ENCODE measurements at places on chromosomes 7 and 10.
A peak's percentile ranks its signal among the peaks of the same experiment; 100 is the strongest.

GRCh38 chr10:30751678-30752331, 122.3 kb upstream of the LYZL2 start:
- DNase-seq = peak; percentile 83

GRCh38 chr10:129505500-129506075, 38.5 kb downstream of the MGMT start:
- DNase-seq = no peak

- no peak for DNase-seq
These were observed 91.4 kb downstream of the ZRANB1 start for GRCh38 chr10:125033146-125033924.

- DNase-seq = no peak
These were observed 79.8 kb upstream of the PTN start for GRCh38 chr7:137423321-137423720.

GRCh38 chr10:97325754-97326153, 6.7 kb downstream of the FRAT1 start:
- no peak for DNase-seq

DNA sequence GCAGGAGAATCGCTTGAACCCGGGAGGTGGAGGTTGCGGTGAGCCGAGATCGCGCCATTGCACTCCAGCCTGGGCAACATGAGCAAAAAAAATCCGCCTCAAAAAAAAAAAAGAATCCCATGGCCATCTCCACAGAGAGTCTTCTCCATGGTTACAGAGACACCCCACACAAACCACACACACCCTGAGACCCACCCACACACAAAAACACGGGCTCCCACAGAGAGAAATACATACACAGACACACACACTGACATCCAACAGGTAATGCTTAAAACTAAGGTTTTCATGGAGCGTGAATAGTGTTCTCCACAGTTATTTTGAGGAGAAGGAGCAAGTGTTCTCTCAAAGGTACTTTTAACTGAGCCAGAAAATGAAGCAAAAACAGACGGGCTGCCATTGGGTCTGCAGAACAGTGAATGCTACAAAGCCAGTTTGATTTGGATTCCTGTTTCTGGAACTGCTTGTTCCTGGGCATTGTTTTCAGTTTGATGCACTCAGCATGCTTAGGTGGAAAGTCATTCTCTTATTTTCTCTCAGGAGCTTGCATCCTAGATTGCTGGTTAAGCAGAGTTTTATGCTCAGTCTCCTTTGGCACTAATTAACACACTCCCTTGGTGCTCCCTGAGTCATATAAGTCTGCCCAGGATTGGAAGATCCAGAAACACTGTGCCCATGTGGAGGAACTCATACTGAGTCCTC, 15.4 kb downstream of the AHCYL2 start:
- no peak for DNase-seq

GRCh38 chr7:38284553-38284952, 11.1 kb upstream of the TARP start:
- DNase-seq = no peak

DNA sequence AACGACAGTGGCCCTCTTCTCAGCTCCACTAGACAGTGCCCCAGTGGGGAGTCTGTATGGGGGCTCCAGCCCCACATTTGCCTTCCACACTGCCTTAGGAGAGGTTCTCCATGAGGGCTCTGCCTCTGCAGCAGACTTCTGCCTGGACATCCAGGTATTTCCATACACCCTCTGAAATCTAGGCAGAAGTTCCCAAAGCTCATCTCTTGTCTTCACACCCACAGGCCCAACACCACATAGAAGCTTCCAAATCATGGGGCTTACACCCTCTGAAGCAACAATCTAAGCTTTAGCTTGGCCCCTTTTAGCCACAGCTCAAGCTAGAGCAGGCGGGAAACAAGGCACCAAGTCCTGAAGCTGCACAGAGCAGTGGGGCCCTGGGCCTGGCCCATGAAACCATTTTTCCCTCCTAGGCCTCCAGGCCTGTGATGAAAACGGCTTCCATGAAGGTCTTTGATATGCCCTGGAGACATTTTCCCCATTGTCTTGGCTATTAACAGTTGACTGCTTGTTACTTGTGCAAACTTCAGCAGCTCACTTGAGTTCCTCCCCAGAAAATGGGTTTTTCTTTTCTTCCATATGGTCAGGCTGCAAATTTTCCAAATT, 89.2 kb downstream of the KBTBD2 start:
- DNase-seq = no peak
